ENCODE measurements at places on chromosomes 4 and X. TPM values are rescaled to one million over a fixed set of nuclear protein-coding genes. Genes with fewer than 3 reads are reported as not detected.

GRCh38 chrX:111387470-111388070 lies 24.4 kb downstream of the DCX start:
- H3K27me3 ChIP-seq = no peaks in the 10 kb centered on the region
- H3K4me1 ChIP-seq = no peaks in the 10 kb centered on the region
- H3K27ac ChIP-seq = no peak overlapping the region

DNA sequence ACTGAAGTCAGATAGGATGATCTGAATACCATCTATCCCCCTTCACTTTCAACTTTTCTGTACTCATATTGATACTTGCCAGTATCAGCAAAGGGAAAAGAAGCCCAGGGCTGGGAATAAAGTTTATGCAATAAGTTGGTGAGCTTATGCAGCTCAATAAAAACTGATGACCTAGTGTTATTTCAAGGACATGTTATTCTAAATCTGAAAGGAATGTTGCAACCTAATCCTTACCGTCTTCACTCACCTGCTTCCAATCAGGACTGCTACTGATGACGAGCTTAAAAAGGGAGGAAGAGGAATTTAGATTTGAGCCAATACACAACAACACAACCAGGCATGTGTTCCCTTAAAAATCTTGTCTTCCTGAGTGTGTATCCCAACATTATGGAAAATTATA lies 419.9 kb downstream of the SPRY1 start:
- H3K36me3 ChIP-seq = no peaks in the 10 kb centered on the region
- no peaks in the 10 kb centered on the region for H3K27me3 ChIP-seq
- H3K4me1 ChIP-seq = peaks cover 8% of the 10 kb centered on the region
- H3K4me3 ChIP-seq = no peak overlapping the region
- H3K27ac ChIP-seq = no peak overlapping the region

- H3K36me3 ChIP-seq = peaks cover 33% of the 10 kb centered on the region
- H3K27me3 ChIP-seq = no peaks in the 10 kb centered on the region
- DNase-seq = no peak
- H3K4me1 ChIP-seq = peaks cover 51% of the 10 kb centered on the region
- no peak overlapping the region for H3K4me3 ChIP-seq
- peak overlapping the region; percentile 71 for H3K27ac ChIP-seq
Observed at GRCh38 chrX:2710041-2710840, 19.1 kb downstream of the CD99 start.

DNA sequence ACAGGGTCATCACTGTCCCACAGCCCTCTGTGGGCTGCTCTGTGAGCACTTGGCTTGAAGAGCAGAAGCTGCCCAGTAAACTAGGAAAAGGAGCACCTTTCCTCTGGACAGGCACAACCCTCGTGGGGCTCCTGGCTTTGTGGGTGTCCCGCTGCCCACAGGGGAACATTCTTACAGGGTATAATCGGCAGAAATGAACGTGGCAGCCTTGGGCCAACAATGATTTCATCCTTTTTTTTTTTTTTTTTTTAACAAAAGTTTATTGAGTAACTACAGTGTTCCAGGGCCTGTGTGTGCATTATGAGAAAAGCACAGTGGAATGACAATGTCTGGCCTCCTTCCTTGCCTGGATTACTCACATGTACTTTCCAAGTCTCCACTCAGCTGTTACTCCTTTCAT lies 197.2 kb downstream of the PDGFC start:
- H3K27ac ChIP-seq = no peak overlapping the region
- no peaks in the 10 kb centered on the region for H3K27me3 ChIP-seq
- peaks cover 61% of the 10 kb centered on the region for H3K4me1 ChIP-seq
- no peak for DNase-seq
- no peaks in the 10 kb centered on the region for H3K36me3 ChIP-seq

- H3K27me3 ChIP-seq = no peaks in the 10 kb centered on the region
- no peaks in the 10 kb centered on the region for H3K4me1 ChIP-seq
- no peak overlapping the region for H3K4me3 ChIP-seq
- H3K27ac ChIP-seq = no peak overlapping the region
- no peak for DNase-seq
Observed at GRCh38 chr4:60657807-60658206, 542.3 kb upstream of the ADGRL3 start.

DNA sequence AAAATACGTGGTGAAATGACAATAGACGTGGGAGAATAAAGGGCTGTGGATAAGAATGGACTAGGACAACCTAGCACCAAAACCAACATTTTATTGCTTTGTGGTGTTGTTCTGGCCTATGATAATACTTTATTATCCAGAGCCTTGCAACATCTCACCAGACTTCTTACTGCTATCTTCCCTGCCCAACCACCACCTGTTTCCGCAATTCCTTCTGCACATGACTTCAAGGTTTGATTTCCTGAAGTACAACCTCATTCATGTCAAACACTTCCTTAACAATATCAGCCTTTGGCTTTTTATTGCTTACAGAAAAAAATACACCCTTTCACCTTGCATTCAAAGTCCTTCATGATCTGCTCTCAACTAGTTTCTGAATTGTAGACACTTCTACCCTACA lies 84.8 kb downstream of the RTL3 start:
- no peaks in the 10 kb centered on the region for H3K36me3 ChIP-seq
- H3K4me1 ChIP-seq = peaks cover 19% of the 10 kb centered on the region
- DNase-seq = no peak

DNA sequence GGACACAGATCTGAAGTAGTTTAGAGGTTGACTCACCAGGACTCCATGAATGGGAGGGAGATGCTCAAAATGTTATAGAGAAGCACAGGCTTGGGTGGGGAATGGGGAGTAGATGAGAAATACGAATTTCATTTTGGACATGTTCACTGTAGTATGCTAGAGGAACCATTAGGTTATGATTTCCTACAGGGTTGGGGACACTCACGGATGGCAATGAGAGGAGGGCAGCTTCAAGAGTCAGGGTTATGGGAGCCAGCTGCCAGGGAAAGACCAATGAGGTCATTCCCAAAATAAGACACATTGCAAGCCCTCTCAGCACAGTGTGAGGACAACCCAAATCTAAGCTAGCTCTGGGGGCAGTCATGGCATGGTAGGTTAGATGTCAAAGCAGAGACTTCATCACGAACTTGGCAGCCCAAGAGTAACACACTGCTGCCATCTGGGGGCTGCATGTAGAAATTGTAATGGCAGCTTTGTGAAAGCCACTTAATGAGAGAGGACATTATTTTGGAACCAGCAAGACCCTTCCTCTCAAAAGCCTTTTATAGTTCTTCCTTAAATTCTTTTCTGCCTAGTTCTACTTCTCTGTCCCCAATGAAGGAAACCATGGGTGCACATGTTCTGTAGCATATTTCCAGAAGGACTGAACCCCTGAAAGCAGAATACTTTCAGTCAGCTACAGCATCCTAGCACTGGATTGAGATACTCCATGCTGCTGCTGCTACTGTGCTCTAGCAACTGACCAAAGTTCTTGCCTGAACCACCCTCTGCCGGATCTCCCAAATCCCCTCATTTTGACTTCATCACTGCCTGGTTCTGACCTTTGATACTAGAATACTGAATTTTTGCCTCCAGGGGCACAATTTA lies 16.2 kb upstream of the ZCCHC12 start:
- H3K36me3 ChIP-seq = no peaks in the 10 kb centered on the region
- H3K4me3 ChIP-seq = no peak overlapping the region
- DNase-seq = no peak
- no peak overlapping the region for H3K27ac ChIP-seq

- H3K36me3 ChIP-seq = peaks cover 4% of the 10 kb centered on the region
- H3K4me3 ChIP-seq = no peak overlapping the region
- no peaks in the 10 kb centered on the region for H3K4me1 ChIP-seq
- DNase-seq = no peak
- H3K27ac ChIP-seq = no peak overlapping the region
Observed at GRCh38 chr4:48680848-48681568, 99.1 kb downstream of the FRYL start.

DNA sequence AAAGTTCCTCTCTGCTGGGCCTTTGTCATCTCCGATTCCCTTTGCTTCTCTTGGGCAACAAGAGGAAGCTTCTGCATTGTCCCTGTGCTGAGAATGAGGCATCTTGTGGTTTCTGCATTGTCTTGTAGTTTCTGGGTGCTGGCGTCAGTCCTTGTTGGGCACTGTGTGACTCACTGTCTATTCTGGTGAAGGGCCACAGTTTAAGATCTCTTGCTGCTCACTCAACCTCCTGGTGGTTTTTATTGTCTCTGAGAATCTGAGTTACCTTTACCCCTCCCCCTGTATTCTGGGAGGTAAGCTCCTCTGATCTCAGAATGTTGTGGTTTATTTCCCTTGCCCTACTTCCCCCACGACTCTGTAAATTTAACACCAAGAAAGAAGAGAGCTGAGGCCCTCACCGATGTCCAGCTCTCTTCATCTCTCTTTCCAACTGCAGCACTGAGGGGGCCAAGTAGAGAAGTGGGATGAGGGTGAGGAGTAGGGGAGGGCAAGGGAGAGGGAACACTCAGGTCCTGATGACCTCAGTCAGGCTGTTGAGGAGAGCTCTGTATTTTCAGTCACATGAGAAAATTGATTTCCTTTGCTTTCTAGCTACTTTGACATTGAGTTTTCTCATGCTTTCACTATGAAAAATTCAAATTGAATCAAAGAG lies 441.6 kb upstream of the PITX2 start:
- no peaks in the 10 kb centered on the region for H3K4me1 ChIP-seq
- H3K4me3 ChIP-seq = no peak overlapping the region
- H3K27me3 ChIP-seq = no peaks in the 10 kb centered on the region
- no peak overlapping the region for H3K27ac ChIP-seq
- no peaks in the 10 kb centered on the region for H3K36me3 ChIP-seq

- no peaks in the 10 kb centered on the region for H3K4me1 ChIP-seq
- no peak overlapping the region for H3K27ac ChIP-seq
- no peak for DNase-seq
- H3K27me3 ChIP-seq = no peaks in the 10 kb centered on the region
- no peaks in the 10 kb centered on the region for H3K36me3 ChIP-seq
Observed at GRCh38 chrX:42460706-42461105, 317.3 kb downstream of the PPP1R2C start.

- H3K4me1 ChIP-seq = no peaks in the 10 kb centered on the region
- no peak for DNase-seq
- no peak overlapping the region for H3K4me3 ChIP-seq
- no peaks in the 10 kb centered on the region for H3K27me3 ChIP-seq
- no peak overlapping the region for H3K27ac ChIP-seq
- no peaks in the 10 kb centered on the region for H3K36me3 ChIP-seq
Observed at GRCh38 chr4:177367336-177367735, 57.7 kb downstream of the NEIL3 start.

- no peak for DNase-seq
- H3K4me3 ChIP-seq = no peak overlapping the region
- H3K4me1 ChIP-seq = no peaks in the 10 kb centered on the region
- no peaks in the 10 kb centered on the region for H3K36me3 ChIP-seq
Observed at GRCh38 chrX:36898301-36898700, 109.9 kb upstream of the FAM47C start.

GRCh38 chr4:187006189-187006618 lies 282.5 kb upstream of the FAT1 start:
- no peak for DNase-seq
- H3K4me1 ChIP-seq = no peaks in the 10 kb centered on the region
- no peak overlapping the region for H3K4me3 ChIP-seq
- H3K27ac ChIP-seq = no peak overlapping the region
- no peaks in the 10 kb centered on the region for H3K36me3 ChIP-seq
- no peaks in the 10 kb centered on the region for H3K27me3 ChIP-seq

DNA sequence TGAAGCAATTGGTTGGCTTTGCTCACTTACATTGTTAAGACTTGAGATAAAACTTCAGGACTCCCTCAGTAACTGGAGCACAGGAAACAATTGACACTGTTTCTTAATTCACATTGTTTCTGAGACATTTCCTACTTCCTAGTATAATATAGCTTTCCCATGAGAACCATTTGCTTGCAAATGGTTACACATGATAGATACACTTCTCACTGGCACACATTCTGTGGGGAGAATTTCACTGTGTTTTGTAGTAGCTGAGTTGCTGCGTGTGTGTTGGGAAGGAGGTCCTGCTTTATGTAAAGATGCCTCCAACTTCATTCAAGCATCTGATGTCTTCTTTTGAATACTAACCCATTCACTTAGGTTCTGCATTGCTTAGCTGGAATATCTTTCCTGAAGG lies 85.3 kb upstream of the SLC4A4 start:
- H3K27me3 ChIP-seq = no peaks in the 10 kb centered on the region
- no peak overlapping the region for H3K4me3 ChIP-seq
- H3K36me3 ChIP-seq = no peaks in the 10 kb centered on the region

- no peaks in the 10 kb centered on the region for H3K36me3 ChIP-seq
- peaks cover 58% of the 10 kb centered on the region for H3K4me1 ChIP-seq
- H3K4me3 ChIP-seq = no peak overlapping the region
- no peak for DNase-seq
Observed at GRCh38 chr4:24557026-24558025, 27.0 kb downstream of the DHX15 start.

GRCh38 chr4:20825505-20825904 lies 125.2 kb downstream of the PACRGL start:
- DNase-seq = no peak
- H3K36me3 ChIP-seq = no peaks in the 10 kb centered on the region
- H3K27ac ChIP-seq = no peak overlapping the region
- H3K4me1 ChIP-seq = peaks cover 1% of the 10 kb centered on the region
- no peak overlapping the region for H3K4me3 ChIP-seq

FGD1 gene
- 6.0 TPM for total RNA-seq

ZCCHC18 gene
- 0.22 TPM for total RNA-seq

EDA gene
- total RNA-seq = 1.5 TPM

USP17L21 gene
- total RNA-seq = not detected

TAF7L gene
- total RNA-seq = not detected

DAPP1 gene
- 45.8 TPM for total RNA-seq
